ENCODE measurements at places on chromosomes 11 and 22.

DNA sequence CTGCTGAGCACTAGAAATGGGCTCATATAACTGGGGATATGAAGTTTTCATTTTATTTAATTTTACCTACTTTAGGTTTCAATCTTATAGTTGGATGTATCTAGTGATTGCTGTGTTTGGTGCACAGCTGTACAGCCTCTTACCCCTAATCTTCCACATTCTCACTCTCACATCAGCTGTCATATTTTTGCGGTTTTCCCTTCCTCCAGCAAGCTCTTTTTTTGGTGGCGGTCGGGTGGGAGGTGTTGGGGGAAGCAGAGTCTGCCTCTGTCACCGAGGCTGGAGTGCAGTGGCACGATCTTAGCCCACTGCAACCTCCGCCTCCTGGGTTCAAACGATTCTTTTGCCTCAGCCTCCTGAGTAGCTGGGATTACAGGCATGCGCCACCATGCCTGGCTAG is 445.1 kb upstream of the ISX start:
- DNase-seq = no peak

DNA sequence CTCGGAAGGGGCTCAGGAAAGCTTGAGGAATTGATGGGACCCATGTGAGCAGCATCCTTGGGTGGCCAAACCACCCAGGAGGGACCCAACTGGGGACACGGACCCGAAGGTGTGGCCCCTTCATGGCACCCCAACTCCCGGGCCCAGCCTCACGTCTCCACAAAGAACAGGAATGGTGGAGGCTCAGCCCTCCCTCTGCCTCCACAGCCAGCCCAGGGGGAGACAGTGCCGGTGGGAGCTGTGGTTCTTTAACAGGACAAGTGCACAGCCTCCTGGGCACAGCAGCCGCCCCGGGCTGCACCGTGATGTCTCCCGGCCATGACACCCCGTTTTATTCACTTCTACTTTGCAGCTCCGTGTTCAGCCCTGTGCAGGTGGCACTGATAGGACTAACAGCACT is 587.2 kb downstream of the BRD1 start:
- no peak for DNase-seq

GRCh38 chr22:36015811-36016529 is 12.7 kb downstream of the RBFOX2 start:
- DNase-seq = no peak

GRCh38 chr22:49321477-49322055 is 506.1 kb downstream of the BRD1 start:
- no peak for DNase-seq

DNA sequence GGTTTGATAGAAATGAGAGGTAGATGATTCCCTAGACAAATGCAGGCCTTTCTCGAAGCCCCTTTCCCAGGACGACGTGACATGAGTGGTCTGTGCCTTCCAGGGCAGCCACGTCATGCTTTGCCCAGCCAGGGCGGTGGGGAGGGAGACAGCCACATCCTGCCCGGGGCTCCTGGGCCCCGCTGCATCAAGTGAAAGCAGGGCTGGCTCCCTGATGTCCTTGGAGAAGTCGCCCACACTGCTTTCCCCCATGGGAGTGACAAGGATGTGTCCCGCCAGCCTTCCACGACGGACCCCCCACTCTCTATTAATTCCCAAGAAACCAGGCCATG is 13.2 kb downstream of the PPARA start:
- no peak for DNase-seq

- peak; percentile 22 for DNase-seq
These were observed 203.1 kb upstream of the BLID start for GRCh38 chr11:122319085-122319484.

DNA sequence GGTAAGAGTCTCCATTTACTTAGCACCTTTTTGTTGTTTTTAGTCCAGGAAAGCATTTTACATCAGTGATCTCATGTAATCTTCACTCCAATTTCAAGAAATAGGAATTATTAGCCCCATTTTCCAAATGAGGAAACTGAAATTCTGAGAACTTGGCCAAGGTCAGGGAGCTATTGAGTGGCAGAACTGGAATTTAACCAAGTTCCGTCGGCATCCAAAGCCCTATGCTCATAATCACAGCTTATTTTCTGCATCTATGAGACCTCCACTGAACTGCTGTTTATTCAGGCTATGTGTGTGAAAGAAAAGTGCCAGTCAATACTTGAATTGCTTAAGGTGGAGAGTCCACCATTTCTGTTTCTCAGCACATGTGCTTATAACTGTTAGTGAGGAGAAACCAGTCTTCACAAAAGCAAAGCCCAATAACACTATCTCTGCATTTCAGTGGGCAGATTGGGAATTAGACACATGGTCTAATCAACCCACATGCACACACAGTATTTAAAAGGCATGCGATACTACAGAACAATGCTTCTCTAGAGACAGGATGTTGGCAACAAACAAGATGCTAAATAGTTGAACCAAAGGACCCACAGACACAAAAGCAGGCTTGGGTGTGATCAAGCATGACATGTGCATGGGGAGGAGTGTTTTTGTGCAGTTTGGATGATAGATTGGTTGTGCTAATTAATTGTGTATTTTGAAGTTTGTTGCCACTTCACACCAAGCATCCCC is 780.6 kb downstream of the OPCML start:
- no peak for DNase-seq

DNA sequence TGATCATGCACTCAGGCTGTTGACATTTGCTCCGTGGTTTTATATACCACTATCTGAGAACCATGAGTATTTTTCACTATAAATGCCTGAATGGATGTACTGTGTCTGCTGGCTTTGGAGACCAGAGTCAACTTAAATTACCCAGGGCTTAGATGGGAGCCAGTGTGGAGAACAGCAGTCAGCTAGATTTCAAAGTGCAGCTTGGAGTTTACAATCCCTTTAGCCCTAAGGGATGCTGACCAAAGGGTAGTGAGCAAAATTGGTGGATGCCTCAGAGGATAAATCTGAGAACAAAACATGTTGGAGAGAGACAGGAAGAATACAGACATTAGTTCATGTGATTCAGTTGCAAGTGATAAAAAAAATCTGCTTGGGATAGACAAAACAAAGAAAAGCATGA is 327.5 kb downstream of the C11orf87 start:
- no peak for DNase-seq

- no peak for DNase-seq
These were observed 1.2 kb upstream of the CXCR5 start for GRCh38 chr11:118882491-118882890.

- DNase-seq = no peak
These were observed 2.0 kb upstream of the CCDC73 start for GRCh38 chr11:32796425-32796824.

DNA sequence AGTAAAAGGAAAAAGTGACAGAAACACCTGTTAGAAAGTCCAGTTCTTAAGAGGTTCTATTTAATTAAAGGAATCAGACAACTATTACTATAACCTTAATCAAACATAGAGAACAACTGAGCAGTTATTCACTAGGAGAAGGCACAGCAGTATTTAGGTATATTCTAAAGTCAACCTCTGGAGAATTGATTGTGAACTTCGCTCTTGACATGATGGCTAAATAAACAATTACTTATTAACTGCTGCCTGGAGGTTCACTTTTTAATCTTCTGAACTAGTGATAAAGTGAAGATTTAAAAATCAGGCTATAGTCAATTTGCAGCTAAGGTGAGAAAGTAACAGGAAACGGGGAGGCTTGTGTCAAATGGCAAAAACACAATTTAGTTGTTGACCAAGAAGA is 557.3 kb downstream of the FAM181B start:
- DNase-seq = no peak

DNA sequence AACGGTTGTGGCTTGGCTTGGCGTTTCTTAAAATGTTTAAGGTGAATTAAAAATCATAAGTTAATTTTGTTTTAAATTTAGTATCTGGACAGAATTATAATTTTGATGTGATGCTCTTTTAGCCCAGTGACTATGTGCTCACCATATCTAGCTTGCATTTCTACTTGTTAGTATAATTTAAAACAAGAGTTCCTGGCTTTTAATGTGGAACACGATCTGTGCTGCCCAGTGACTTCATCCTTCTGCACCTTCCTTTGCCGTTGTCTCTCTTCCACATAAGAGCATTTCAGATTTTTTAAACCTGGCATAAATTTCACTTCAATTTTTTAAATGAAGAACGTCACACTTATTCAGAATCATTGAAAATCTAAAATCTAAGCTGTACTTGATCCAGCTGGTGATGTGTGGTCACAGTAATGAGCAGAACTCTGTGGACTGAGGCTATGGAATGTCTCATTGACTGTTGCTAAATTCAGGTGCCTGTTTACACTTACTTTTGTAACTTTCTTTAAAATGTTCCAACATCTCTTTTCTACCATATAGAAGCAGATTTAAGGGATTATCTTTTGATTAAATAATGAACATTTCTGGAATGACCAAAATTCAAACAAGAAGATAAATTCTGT is 75.4 kb upstream of the ADSL start:
- DNase-seq = no peak

DNA sequence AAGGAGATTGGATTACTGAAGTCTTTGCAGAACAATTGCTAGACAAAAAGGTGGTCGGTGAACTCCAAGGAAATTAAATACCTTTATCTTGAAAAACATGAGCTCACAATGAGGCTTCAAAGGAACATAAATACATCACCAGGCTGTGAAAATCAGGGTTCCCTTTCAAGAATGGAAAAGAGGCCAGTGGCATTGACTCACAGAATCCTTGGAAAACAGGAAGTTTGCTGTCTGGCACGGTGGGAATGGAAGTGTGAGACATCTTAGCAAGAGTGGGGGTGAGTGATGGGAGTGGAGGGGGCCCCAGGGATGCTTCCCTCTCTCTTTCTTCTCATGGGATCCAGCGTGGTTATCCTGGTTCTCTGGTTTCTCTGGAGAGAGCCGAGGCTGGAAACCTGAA is 48.9 kb upstream of the TBCEL start:
- no peak for DNase-seq

- no peak for DNase-seq
These were observed 994 bp downstream of the GLB1L2 start for GRCh38 chr11:134332782-134333181.

DNA sequence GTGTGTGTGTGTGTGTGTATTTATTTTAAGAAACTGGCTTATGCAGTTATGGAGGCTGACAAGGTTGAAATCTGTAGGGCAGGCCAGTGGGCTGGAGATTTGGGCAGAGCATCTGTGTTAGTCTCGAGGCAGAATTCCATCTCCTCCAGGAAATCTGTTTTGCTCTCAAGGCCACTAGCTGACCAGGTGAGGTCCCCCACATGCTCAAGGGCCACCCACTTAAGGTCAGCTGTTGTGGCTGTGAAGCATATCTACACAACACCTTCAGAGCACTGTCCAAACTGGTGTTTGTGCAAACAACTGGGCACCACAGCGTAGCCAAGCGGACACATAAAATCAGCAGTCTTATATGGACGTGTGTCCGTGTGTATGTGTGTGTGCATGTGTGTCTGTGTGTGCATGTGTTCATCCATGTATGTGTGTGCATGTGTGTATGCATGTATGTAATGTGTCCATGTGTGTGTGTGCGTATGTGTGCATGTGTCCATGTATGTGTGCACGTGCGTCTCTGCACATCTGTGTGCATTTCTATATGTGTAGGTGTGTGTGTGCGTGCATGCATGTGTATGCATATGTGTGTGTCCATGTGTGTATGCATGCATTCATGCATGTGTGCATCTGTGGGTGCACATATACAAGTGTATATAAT is 400.9 kb downstream of the BRD1 start:
- DNase-seq = no peak

- DNase-seq = no peak
These were observed 3.3 kb downstream of the TECTA start for GRCh38 chr11:121104312-121104762.

DNA sequence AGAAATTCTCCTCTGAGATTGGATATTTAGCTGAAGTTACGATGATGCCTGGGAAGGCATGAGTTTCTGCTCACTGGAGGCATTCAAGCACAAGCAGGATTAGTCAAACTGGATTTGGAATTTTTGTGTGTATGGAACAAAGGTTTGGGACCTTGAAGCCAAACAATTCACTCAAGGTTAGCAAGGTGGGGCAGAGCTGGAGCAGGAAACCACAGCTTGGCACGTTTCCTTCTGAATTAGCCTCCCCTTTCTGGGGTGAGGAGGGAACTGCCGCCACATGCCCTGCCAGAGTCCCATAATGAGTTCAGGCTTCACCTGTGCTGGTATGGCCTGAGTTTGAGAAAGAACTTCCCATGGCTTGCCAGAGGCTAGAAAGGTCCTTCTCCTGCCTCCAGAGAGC is 50.9 kb upstream of the RRAS2 start:
- DNase-seq = no peak

DNA sequence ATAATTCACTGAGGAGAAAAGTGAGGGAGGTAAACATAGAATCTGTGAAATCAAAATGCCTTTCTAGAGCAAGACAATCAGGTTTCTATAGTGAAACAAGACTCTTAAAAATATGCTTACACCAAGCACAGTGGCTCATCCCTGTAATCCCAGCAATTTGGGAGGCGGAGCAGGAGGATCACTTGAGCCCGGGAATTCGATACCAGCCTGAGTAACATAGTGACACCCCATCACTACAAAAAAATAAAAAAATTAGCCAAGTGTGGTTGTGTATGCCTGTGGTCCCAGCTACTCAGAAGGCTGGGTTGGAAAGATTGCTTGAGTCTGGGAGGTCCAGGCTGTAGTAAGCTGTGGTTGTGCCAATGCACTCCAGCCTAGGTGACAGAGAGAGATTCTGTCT is 43.2 kb upstream of the ME3 start:
- DNase-seq = no peak

GRCh38 chr22:44752285-44753188 is at the start of gene ARHGAP8:
Gene ARHGAP8 (plus strand): TSS chr22:44752575. CDS start chr22:44786528, 33,953 bp downstream.
- DNase-seq = no peak

GRCh38 chr11:134646561-134646960 is 234.5 kb upstream of the B3GAT1 start:
- no peak for DNase-seq

DNA sequence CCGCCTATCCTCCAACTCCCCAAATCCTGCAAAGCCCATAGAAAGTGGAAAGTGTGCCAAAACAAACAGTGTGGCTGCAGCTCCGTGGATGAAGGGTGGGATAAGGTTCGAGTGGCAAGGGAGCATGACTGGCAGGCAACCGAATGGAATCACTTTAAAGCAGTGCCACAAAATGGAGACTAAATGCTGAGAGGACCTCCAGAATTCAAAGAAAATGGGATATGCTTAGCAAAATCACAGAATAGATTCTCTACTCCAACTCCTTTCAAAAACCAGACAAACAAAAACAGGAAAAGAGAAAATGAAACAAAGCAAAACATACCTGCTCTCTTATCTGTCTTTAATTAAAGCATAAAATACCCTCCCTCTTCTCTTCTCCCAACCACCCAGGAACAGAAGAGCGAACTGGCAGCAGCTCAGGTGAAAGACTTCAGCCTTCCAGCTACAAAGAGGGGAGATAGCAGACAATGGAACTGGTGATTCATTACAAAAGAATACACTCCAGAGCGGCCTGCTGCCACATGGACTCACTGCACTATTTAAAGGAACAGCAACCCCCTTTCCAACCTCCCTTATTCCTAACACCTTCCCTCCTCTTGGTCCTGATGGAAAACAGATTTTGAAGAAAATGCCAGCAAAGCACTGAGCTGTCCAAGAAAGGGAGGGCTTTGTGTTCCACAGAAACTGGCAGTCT is 118.5 kb downstream of the APOL5 start:
- DNase-seq = peak; percentile 64

GRCh38 chr11:45180179-45180847 is 33.9 kb downstream of the PRDM11 start:
- DNase-seq = no peak
